Activated CD4-positive, alpha-beta T cell treated with anti-CD3 and anti-CD28 coated beads for 24 hours (primary cell): ENCODE measurements at places on chromosomes 1 and 21.
A peak's percentile ranks its signal among the peaks of the same experiment; 100 is the strongest.

- no peak for DNase-seq
These were observed 83.1 kb downstream of the ESRRG start for GRCh38 chr1:216640100-216640499.

DNA sequence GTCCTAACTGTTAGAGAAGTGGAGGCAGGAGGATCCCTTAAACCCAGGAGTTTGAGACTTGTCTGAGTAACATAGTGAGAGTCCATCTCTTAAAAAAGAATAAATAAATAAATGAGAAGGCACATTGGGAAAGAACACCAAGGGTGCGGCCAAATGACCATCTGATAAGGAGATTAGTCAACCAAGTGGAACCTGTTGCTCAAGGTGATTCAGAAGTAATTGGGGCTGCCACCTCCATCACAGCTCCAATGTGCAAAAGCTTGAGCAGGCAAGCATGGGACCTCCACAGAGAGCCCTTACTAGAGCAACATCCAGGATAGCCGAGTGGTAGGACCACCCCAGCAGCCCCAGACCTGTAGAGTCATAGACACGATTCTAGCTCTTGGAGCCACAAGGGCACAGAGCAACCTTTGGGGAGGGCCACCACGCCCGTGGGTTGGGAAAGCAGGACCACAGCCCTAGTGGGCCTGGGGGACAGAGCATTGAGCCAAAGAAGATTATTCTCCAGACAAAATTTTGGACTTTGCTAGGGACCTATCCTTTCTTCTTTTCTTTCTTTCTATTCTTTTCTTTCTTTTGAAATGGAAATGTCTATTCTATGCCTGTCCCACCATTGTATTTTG lies 40.9 kb downstream of the KCNK1 start:
- no peak for DNase-seq

- DNase-seq, result no peak
These were observed 38.1 kb downstream of the RCSD1 start for GRCh38 chr1:167668108-167668507.

- no peak for DNase-seq
These were observed 56.9 kb downstream of the KIF1B start for GRCh38 chr1:10267319-10267718.

DNA sequence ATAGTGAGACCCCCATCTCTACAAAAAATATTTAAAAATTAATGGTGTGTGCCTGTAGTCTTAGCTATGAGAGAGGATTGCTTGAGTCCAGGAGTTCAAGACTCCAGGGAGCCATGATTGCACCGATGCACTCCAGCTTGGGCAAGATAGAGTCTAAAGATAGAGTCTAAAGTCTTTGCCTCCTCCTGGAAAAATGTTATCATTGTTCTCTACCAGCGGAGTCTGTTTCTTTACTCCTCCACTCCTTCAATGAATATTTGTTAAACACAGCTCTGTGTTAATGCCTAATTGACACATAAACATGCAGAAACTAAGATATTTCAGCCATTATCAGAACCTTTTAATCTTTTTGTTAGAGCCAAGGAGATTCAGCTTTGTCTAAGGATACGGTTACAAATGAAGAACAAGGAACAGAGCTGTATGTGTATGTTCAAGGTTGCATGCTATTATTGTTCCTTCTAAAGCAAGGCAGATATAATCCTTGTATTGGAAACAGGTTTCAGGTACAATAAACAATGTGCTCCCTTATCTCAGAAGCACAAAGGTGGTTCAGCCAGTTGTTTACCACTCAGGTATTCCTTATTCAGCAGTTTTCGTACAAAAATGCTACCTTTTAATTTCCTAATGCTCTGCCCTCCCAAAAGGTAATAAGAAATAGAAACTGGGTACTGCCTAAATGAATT lies 15.4 kb downstream of the OVAAL start:
- DNase-seq, result no peak

DNA sequence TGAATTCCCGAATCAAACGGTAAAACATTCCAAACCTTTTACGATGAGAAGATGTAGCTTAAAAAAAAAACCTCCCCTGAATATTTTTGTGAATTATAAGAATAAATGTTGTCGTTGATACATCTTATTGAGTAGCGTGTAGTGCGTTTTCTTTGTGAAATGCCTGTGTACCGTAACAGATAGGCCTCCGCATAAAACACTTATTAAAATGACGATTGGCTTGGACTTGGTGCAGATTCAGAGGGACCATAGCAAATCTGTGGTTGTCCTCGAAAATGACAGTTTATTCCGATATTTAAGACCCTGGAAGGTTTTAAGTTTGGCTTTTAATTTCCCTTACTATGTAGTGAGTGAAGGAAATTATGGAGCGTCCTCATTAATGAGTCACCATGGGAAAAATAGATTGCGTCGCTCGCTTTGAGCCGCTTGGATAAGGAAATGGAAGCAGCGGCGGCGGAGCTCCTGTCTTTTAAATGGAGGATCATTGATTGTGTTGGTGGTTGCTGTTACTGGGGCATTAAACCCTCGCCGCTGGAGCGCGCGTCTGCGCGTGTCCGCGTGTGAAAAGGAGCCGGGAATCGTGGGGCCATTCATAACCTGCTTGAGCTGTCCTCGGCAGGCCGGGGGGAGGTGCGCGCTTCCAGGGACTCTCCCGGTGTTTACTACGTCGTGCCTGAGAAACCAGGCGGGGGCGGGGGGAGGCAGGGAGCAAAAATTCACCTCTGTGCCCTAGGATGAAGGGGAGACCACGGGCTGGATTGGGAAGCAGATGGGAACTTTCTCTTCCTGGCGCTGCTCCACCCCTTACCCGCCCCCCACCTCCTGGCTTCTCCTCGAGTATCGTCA lies 1.6 kb downstream of the SPEN start:
- DNase-seq, result peak; percentile 58

GRCh38 chr1:1079408-1080121 lies 5.5 kb upstream of the RNF223 start:
- DNase-seq, result no peak

DNA sequence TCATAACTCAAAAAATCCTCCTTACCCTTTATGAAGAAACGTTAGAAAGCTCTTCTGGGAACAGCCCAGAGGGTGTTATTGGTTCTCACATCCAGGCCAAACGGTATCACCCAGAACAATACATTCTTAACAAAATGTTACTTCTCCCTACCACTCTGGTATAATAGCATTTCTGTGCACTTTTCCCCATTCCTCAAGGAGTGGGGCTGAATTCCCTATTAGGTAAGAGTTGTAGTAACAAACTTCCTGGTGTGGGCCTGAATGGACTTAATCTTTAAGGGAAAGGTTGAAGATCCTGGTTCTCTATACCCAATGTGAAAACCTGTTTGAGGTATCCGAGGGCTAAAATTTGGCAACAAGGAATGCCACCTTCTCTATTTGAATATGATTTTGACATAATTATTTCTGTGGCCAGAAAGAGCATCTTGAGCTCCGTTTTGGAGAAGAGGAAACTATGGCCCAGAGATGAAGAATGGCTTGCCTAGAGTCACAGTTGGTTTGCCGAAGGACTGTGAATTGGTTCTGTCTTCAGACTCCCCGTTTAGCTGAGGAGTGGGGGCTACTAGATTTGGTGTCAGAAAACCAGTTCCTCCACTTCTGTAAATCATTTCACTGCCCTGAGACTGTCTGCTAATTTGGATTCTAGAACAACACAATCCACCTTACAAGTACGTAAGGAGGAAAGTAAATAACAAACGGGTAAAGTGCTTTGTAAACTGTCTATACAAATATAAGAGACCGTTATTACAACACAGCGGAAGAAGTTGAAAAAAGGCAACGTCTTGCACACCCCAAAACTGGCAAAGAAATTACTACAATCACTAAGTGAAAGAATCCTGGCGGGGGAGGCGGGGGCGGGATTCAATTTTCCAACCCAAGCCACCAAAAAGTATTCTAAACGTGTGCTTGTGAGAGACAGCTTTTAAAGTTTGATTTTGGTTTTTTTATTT lies 2.3 kb downstream of the ANP32E start:
- peak; percentile 49 for DNase-seq

DNA sequence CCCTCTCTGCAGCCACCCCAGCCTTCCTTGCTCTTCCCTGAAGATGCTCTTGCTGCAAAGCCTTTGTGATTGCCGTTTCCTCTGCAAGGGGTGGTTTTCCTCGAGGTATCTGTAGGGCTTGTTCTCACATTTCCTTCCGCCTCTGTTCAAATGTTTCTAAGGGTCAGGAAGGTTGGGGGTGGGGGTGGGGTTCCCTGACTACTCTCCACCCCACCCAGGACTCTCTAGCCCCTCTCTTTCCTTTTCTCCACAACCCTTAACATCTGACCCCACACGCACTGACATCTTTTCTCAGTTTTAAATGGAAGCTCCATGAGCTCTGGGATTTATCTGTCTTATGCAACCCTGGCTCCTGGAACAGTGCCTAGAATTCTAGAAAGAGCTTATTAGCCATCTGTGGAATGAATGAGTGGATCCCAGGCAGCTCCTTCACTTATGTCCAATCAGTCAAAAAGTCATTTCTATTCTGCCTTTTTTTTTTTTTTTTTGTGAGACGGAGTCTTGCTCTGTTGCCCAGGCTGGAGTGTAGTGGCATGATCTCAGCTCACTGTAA lies 27.3 kb upstream of the ZNF362 start:
- DNase-seq, result no peak

- no peak for DNase-seq
These were observed 41.4 kb upstream of the CCDC190 start for GRCh38 chr1:162902416-162902815.

DNA sequence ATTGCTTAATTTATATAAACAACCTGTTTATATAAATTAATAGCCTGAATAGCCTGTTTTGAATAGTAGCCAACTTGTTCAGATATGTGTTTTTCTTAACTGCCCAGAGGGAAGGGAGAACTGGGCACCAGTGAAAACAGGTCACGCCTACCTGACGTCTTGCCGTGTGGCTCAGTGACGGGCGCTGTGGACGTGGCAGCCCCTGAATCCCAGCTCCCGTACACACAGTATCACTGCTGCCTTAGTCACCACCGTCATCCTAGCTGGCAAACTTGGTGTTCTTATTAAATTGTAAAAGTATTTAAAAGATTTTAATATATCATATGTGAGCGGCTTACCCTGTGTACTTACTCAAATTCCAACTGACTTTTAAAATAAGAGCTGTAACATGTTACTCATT lies 35.4 kb upstream of the TRAPPC10 start:
- DNase-seq, result no peak

- DNase-seq, result no peak
These were observed 18.9 kb downstream of the SNAP47 start for GRCh38 chr1:227753999-227754711.

- no peak for DNase-seq
These were observed 125.0 kb downstream of the LYPLAL1 start for GRCh38 chr1:219298571-219299148.

DNA sequence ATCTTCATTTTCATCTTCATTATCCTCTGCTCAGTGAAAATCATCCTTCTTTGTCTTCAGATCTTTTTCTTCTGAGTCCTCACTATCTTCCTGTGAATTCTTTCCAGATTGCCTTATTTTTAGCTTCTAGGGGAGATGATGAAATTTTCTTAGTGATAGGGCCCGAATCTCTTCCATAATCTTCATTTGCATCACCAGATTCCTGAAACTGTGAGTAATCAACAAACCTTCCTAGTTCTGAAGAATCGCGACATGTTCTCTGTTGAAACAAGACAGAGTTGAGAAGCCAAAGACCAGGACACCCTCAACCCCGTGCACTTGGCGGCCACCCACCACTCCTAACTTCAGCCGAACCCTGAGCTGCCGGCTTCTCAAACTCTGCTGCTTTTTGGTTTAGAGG lies 92.8 kb upstream of the CDC42BPA start:
- no peak for DNase-seq

- DNase-seq, result no peak
These were observed 39.3 kb downstream of the MTARC1 start for GRCh38 chr1:220825819-220826551.

GRCh38 chr21:42586406-42586805 lies 67.0 kb upstream of the PDE9A start:
- DNase-seq, result no peak

GRCh38 chr1:94562519-94563260 lies 21.1 kb upstream of the F3 start:
- no peak for DNase-seq

DNA sequence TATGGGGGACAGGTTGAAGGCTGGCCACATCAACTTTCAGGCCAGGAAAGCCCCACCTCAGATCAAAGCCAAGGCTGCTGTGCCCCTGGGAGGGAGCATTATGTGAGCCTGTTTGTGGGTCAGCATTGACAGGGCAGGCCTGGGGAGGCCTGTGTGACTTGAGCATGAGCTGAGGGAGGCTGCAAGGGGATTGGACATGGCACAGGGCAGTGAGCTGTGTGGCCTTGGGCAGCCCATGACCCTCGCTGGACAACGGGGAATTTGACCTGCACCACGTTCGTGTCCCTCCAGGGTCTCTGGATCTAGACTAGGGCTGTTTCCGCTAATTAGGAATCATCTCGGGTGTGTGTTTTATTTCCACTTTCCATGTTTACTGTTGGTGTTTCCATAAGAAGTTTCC lies 17.5 kb upstream of the LEFTY1 start:
- DNase-seq, result no peak

DNA sequence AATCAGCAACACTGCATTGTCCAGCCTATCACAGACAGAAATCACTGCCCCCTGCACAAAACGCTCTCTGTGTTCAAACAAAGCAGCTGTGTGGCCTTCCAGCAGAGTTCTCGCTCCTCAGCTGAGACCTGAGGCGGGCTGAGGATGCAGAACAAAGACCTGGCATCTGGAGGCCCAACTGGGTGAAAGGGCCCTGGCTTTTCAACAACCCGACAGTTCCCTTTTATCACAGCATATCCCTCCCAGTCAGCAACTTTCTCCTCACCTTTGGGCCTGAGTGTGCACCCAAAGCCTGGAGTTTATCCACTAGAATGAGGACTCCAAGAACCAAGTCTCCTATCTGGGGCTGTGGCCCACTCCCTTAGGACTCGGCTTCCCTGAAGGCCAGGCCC lies 42.6 kb upstream of the A3GALT2 start:
- DNase-seq, result no peak

GRCh38 chr1:6969762-6970161 lies 184.5 kb downstream of the CAMTA1 start:
- no peak for DNase-seq

DNA sequence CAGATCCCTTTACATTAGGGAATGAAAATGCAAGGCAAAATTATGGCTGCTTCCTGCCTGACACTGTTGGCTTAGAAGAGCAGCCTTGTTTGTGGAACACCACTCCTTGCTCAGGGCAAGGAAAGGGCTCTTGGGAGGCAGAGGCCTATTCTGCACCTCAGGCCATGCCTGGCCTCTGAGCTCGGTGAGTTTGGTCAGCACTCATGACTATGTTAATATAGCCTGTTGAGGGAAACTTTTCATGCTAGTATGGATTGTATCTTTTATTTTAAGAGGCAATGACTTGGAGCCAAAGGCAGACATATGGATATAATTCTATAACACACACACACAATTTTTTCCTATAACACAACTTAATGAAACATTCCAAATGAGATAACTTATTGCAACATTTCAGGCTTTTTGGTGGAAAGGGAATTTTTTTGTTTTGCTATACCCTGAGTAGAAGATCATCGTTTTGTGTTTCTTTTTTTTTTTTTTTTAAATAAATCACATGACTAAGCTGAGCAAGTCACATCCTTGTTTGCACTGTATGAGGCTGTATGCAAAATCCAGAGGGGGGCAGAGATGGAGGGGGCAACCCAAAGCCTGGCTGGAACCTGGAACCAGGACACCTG lies 5.6 kb upstream of the YRDC start:
- no peak for DNase-seq

- no peak for DNase-seq
These were observed 68.6 kb upstream of the VAV3 start for GRCh38 chr1:108033550-108033951.
